ENCODE measurements at places on chromosomes 6 and 20.
A peak's percentile ranks its signal among the peaks of the same experiment; 100 is the strongest.

DNA sequence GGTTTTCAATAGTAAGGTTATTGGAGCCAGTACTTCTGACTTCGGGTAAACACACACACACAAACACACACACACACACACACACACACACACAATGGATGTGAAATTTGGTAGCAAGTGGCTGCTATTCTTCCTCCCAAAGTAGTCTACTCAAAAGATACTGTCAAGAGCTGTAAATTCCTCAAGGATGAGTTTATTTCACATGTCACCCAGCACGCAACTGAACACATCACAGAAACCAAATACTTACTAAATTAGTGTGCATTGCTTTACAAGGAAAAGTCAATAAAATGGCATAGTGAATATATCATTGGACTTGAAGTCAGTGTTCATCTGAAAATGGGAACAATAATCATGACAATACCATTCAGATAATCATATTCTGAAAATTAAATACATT is 32.9 kb downstream of the MMUT start:
- no peak for DNase-seq

- peak; percentile 50 for DNase-seq
Observed at GRCh38 chr6:90610301-90610750, 23.5 kb upstream of the MAP3K7 start.

- no peak for DNase-seq
Observed at GRCh38 chr6:52551483-52552277, 25.2 kb downstream of the TRAM2 start.

GRCh38 chr20:57498425-57499400 is 26.2 kb downstream of the CTCFL start:
- no peak for DNase-seq

- DNase-seq, result no peak
Observed at GRCh38 chr6:36729161-36729524, 31.5 kb downstream of the RAB44 start.

GRCh38 chr6:6783721-6784120 is 195.2 kb downstream of the LY86 start:
- no peak for DNase-seq

DNA sequence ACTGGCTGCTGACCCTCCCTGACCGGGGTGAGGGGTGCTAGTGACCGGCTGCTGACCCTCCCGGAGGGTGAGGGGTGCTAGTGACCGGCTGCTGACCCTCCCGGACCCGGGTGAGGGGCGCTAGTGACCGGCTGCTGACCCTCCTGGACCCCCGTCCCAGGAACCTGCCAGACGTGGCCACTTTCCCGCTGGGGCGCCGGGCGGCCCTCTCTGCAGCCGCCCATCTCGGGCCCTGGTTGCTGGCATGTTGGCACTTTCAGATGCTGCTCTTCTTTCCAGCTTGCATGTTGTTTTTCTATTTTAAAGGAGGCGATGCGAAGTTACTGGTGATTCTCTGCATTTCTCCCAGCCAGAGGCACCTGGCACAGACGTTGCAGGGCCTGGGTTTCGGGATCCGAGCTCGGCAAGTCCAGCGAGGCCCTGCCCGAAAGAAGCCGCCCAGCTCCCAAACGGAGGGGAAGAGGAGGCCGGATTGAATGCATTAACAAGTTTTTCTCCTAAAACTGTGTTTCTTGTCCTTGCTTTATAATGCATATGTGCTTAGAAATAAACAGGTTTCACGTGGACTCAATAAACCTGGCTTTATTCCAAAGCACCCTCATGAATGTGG is 34.4 kb downstream of the FRMD1 start:
- DNase-seq, result peak; percentile 31

GRCh38 chr6:138456401-138456790 is 42.9 kb downstream of the NHSL1 start:
- no peak for DNase-seq
